ENCODE measurements at places on chromosomes 1 and 21.

GRCh38 chr1:245118066-245118465 is 36.7 kb upstream of the KIF26B start:
- DNase-seq: no peak

DNA sequence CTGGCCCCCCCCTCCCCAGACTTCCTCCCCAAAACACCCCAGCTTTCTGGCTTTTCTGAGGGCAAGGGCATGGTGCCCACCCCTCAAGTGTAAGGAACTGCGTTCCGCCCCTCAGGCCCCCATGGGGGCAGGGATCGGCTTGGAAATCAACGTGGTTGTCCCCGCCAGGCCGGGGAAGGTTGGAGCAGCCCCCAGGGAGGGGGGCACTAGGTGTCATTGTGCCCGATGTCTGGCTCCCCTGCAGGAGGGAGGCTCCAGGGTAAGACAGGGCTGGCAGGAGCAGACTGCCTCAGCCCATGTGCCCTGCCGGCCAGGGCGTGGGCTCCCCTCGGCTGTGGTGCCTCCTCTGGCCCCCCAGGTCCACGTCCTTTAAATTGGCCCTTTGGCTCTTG is 7.4 kb upstream of the TFAP2E start:
- no peak for DNase-seq

- no peak for DNase-seq
These were observed 27.0 kb upstream of the SARS1 start for GRCh38 chr1:109186733-109187086.

DNA sequence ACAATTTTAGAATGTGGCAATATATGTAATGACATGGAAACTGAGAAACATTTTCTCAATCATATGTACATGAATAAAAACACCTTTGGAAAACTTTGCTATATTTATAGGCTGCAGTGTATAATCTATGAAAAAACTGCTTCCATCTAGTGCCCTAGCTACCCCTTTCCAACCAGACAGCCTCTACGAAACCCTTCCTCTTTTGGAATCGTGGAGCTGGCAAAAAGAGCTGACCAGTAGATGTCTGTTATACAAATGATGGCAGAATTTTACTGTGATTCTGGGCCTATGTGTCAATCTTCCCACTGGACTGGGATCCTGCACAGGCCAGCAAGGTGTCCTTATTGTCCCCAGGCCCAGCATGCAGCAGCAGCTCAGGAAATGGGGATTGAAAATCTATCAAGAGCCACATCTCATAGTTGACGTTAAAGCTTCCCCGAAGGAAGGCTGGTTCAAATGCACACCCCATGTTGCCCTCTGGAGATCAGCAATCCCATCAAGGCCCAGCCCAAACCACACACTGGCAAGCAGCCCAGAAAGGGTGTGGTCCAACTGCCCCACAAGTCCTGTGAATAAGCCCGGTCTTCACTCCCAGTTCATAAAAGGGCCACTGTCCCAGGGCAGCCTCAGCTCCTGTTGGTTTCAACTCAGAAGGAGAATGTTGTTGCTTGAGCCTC is 8.8 kb upstream of the FAM20B start:
- DNase-seq: no peak

DNA sequence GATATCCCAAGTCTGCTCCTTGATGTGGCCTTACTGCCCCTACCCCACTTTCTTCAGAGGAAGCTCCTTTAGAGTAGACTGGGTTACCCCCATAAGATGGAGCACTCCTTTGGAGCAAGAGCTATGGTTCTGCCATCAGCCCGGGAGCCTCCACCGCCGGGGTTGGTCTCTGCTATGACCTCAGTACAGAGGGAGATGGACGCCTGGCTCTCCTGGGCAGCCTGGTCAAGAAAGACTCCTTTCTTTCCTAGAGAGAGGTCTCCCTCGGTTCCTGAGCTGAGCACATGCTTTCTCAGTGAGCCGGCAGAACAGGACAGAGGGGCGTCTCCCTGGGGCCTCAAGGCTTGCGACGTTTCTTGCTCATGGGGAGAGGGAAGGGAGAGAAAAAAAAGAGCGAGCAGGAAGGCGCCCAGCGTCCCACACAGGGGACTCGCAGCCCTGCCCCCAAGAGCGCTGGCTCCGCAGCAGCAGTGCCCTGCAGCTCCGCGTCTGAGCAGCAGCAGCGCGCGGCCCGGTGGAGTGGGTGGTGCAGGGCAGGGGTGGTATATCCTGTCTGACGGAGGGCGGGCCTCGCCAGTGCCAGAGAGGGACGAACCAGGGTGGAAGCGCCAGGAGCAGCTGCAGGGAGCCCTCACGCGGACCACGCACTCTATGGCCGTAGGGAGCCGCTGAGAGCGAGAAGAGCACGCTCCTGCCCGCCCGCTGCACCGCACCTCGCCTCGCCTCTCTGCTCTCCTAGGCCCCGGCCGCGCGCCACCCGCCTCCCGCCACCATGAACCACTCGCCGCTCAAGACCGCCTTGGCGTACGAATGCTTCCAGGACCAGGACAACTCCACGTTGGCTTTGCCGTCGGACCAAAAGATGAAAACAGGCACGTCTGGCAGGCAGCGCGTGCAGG is at the start of gene PKP1:
Gene PKP1, plus strand, starts transcription at position 576 of the 899 bp plus-strand sequence. Its CDS starts 197 bp downstream, at position 773.
- peak; percentile 65 for DNase-seq

- no peak for DNase-seq
These were observed 40.9 kb downstream of the CAPZB start for GRCh38 chr1:19444296-19445021.

DNA sequence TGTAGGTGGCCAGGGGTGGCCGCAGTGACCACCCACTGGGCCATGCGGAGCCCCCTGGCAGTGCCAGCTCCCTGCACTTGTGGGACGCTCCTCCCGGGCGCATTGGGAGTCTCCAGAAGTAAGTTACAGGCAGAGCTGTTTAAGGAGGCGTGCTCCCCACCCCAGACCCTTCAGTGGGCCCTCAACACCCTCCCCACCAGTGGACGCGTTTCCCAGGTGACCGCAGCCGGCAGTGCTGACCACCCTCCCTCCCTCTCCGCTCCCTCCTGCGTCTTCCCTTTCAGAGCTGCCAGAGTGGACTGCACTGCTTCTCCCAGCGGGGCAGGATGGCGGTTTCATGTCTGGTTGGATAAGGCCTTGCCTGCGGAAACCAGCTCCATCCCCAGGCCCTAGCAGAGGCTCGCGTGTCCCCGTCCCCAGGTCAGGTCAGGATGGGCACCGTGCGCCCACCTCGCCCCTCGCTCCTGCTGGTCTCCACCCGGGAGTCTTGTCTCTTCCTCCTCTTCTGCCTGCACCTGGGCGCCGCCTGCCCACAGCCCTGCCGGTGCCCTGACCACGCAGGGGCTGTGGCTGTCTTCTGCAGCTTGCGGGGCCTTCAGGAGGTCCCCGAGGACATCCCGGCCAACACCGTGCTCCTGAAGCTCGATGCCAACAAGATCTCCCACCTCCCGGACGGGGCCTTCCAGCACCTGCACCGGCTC is 1.1 kb downstream of the LRRC3 start:
- DNase-seq: no peak

DNA sequence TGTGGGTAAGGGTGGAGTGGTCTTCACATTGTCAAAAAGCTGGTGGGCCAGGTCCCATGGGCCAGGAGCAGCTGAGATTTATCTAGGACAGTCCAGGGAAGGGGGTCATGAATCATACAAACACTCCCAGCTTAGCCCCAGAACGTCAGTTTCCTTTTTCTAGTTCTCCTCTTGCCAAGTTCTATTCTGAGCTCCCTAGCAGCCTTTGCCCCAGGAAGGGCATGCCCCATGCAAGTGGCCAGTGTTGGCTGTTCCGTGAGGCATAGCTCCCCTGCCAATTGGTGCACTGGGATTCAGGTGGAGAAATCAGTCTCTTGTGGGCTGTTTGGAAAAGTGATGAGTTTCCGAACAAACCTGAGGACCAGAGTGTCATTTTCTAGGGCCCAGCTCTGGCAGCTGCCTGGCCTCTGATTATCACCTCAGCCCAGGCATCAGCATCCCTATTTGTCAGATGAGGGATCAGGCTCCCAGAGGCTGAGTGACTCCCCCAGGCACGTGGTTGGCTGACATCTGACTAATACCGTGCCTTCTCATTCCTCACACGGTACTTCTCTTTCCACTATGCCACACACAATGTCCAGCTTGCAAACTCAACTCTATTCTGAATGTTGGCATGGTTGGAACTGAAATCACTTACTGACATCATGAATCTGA is 14.2 kb upstream of the MYOM3 start:
- no peak for DNase-seq

DNA sequence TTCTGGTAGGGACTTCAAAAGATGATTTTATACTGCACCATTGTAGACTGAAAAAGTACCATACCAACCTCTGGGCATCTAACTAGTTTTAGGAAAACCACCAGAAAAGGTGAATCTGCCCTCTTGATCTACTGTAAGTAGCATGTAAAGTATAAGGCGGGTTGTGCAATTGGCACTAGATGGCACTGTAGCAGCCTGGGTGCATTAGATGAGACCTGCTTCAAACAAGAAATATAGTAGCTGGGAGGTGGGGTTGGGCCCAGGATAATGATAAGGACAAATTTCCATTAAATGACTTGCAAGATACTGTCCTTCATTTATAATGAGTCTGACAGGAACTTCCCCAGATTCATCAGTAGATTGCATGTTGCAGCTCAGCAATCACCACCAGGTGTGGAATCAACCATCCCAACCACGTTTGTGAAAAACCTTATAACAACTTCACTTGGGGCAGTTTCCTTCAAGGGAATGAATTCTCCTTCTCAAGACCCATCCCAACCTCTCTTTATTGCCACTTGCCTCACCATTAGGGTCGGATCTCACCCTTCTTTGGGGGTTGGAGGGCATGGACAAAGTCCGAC is 37.3 kb upstream of the IL10 start:
- no peak for DNase-seq

- DNase-seq: no peak
These were observed 15.5 kb downstream of the SLC2A1 start for GRCh38 chr1:42943166-42943565.

DNA sequence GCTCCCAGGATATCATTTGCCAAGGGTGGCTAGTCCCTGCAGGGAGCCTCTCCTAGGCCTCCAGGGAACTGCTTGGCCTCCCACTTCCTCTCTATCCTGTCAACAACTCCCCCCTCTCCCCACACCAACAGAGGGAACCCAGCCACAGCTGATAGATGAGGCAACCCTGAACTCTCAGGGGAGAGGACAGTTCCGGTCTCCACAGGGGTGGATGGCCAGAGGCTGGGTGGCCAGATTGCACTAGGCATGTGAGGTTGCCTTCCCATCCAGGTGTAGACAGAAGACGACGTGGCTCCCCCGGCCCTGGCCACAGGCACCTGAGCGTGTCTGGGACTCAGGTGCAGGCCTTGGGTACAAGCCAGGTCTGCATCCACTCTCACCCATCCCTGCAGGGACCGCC is 53.3 kb downstream of the TOR1AIP2 start:
- DNase-seq: peak; percentile 41

GRCh38 chr1:16907870-16908758 is 12.3 kb downstream of the RNU1-2 start:
- no peak for DNase-seq

GRCh38 chr1:55064861-55065263 is 25.5 kb downstream of the PCSK9 start:
- no peak for DNase-seq

DNA sequence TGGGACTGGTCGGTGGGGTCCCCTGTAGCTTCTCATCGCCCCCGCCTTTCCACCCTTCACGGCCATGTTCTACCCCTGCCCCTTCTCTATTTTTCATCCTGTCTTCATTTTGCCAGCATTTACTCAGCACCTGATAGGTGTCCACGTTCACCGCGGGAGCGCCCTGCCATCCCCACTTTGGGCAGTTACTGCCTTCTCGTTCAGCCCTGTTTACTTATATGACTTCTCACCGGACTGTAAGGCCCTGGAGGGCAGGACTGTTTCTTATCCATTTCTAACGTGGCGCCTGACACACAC is 380 bp downstream of the MFN2 start:
- no peak for DNase-seq

GRCh38 chr1:53332833-53333232 is 5.0 kb upstream of the LRP8 start:
- DNase-seq: peak; percentile 43

DNA sequence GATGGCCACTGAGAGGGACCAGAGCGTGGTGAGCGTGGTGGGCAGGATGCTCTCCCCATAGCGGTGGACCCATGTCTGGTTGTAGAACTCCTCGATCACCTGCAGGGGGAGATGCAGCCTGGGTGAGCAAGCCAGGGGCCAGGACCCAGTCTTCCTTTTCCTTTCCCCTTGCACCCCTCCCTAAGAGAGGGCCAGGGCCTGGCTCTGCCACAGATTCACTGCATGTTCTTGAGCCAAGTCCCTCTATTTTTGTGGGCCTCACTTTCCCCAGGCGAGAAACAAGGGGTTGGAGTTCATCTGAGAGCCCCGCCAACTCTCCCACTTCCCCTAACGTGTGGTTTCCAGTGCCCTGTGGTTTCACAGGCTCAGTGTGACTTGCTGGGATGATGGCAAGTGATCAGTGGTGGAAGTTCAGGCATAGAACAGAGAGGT is 27.5 kb downstream of the SLC2A1 start:
- no peak for DNase-seq

GRCh38 chr1:56520016-56520601 is 59.3 kb downstream of the PLPP3 start:
- DNase-seq: no peak

DNA sequence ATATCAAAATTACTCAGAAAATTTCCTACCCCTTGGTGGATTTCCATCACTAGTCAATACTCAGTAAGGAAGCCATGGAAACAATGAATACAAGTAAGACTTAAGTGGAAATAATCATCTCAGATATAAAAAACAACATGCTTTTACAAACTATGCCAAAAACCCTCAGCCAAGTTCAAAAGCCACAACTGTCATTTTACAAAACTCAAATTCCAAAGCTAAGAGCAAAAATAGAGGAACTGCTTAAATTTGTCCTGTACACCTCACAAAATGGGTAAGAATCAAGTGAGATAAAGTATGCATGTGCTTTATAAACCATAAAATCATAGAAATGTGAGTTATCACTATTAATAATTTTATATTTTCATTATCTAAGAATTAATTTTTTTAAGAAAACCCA is 9.6 kb downstream of the TMCO1 start:
- DNase-seq: no peak

- no peak for DNase-seq
These were observed 255.7 kb upstream of the FMN2 start for GRCh38 chr1:239835946-239836440.

DNA sequence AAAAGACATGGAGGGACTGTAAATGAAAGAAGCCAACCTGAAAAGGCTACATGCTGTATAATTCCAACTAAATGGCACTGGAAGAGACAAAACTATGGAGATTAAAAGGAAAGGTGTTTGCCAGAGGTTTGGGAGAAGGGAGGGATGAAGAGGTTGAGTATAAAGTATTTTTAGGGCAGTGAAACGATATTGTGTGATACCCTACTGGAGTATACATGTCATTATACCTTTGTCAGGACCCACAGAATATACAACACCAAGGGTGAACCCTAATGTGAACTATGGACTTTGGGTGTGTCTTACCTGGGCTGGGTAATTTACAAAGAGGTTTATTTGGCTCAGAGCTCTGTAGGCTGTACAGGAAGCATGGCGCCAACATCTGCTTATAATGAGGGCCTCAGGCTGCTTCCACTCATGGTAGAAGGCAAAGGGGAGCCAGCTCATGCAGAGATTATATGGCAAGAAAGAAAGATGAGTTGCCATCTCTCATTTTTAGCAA is 73.4 kb downstream of the CD2 start:
- DNase-seq: no peak

- DNase-seq: no peak
These were observed 37.6 kb downstream of the MORN1 start for GRCh38 chr1:2353551-2354438.

- DNase-seq: no peak
These were observed 34.2 kb downstream of the RAP1GAP start for GRCh38 chr1:21634806-21635535.
